ENCODE measurements at places on chromosomes 3 and 15.

GRCh38 chr15:92870010-92870591 lies 30.0 kb upstream of the CHD2 start:
- DNase-seq = no peak

DNA sequence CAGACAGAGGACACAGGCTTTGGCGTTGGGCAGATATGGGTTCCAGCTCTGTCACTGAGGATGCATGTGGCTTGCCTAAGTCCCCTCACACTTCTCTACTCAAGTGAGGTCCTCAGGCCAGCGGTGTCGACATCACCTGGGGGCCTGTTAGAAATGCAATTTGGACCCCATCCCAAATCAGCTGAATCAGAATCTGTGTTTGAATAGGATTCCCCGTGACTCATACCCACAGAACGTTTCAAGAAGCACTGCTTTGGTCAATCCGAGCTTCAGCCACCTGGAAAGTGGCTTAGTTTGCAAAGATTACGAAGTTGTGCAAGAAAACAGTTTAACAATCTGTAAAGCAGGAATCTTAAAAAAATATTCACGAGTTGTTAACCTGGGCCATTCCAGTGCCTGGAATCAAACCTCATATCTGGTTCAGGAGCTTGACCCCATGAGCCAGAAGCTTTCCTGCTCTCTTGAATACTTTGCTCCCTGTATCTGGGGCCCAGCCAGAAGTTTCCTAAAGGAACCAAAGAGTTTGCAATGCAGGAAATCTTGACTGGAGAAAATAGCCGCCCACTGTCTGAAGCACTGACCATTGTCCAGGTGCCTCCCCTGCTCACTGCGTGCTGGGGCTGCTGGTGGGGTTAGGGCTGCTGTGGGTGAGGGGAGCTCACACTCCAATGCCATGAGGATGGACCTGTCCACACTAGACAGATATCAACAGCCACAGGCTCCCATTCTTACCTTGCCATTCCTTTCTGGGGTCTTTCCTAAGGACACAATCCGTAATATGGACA lies 208.5 kb upstream of the LINGO1 start:
- DNase-seq = no peak

DNA sequence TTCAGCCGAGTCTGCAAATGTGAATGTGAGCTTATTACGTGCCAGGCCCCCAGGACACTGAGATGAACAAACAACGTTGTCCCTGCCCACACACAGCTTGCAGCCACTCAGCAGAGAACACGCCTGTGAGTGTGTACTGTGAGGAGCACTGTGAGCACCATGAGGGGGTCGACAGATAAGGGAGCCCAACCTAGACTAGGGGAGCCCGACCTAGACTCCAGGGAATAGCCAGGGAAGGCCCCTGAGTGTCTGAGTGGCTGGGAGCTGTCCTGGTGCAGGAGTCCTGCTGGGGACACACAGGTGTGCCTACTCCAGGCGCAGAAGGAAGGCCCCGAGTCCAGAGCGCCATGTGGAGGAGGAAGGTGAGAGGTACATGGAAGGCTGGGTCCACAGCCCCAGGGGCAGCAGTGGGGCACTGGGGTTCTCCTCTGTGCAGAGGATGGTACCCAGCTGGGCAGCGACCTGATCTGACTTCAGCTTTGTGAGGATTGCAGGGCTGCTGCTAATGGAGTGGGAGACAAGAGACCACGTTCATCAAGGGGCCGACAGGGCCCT lies 36.5 kb downstream of the MGLL start:
- DNase-seq = no peak

GRCh38 chr3:154584974-154585373 lies 155.0 kb upstream of the GPR149 start:
- DNase-seq = no peak

GRCh38 chr15:61030451-61030850 lies 198.7 kb downstream of the RORA start:
- no peak for DNase-seq

GRCh38 chr3:133455960-133456359 lies 56.1 kb downstream of the BFSP2 start:
- no peak for DNase-seq

- DNase-seq = peak; percentile 51
Measured at GRCh38 chr3:119731560-119732343, 28.9 kb downstream of the CFAP91 start.

GRCh38 chr3:172982736-172983364 lies 158.2 kb downstream of the SPATA16 start:
- DNase-seq = no peak

DNA sequence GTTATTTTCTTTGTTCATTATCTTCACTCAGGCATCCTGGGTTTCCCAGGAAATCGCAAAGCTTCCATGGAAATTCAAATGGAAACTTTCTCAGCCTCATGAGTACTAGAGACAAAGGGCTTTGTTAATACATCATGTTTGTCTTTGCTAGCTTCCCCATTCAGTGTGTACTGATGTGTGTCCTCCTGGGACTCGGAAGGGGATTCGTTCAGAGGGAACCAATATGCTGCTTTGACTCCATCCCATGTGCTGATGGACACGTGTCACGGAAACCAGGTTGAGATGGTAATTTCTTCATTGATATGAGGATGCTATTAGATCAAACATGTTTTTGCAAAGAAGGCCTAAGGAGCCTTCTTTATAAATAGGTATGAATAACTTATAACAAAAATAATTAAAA lies 87.0 kb upstream of the KCNAB1 start:
- DNase-seq = no peak

- no peak for DNase-seq
Measured at GRCh38 chr3:57792198-57792597, 36.1 kb downstream of the SLMAP start.
